CD4-positive, CD25-positive, alpha-beta regulatory T cell (primary cell): ENCODE measurements at places on chromosomes 4 and X.

DNA sequence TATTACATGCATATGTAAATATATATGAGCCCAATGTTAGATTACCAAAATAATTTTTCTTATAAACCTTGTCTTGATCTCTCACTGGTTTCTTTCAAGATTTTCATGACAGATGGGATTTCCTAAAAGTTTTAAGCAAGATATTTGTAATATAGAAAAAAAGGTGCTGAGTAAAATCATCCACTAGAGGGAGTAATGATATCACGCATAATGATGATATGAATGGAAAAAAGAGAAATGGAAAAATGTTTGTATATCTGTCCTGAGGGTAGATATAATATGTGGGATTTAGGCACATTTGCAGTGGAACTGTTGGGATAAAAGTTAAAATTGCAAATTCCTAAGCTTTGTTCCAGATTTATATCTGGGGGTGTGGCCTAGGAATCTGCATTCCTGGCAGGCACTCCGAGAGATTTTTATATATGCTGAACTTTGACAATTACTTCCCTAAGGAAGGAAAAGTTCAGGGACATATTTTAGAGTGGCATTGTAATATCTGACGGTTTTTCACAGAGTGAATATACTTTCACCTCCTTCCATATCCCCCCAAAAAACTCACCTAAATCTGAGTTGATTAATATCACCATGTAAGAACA lies 60.5 kb downstream of the TMA16 start:
- H3K4me1 ChIP-seq, result peaks cover 30% of the 10 kb centered on the region
- DNase-seq, result no peak
- H3K4me3 ChIP-seq, result no peak overlapping the region
- no peak overlapping the region for H3K27ac ChIP-seq
- no peaks in the 10 kb centered on the region for H3K27me3 ChIP-seq
- no peaks in the 10 kb centered on the region for H3K36me3 ChIP-seq

- H3K27ac ChIP-seq, result no peak overlapping the region
- H3K27me3 ChIP-seq, result no peaks in the 10 kb centered on the region
- H3K36me3 ChIP-seq, result no peaks in the 10 kb centered on the region
- no peak for DNase-seq
- no peak overlapping the region for H3K4me3 ChIP-seq
Measured at GRCh38 chrX:9518889-9519288, 54.0 kb downstream of the TBL1X start.

- no peak overlapping the region for H3K27ac ChIP-seq
- no peaks in the 10 kb centered on the region for H3K27me3 ChIP-seq
- no peak overlapping the region for H3K4me3 ChIP-seq
- H3K4me1 ChIP-seq, result no peaks in the 10 kb centered on the region
Measured at GRCh38 chr4:54961357-54961975, 163.9 kb downstream of the KDR start.

DNA sequence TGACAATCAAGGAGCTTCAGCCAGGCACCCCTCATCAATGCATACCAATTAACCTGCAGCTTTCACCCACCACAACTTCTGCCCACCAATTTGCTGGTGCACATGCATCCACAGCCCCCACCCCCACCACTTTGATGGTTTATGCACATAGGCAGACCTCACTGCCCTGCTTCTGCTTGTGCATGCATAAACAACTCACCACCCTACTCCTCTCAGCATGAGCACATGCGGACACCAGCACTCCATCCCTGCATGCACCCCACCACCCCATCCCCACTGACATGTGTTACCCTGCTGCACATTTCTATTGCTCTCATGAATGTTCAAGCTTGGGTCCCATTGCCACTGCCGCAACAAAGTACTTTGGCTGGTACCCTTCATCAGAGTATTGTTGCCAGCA lies 94.5 kb upstream of the GALNTL6 start:
- H3K4me3 ChIP-seq, result no peak overlapping the region
- no peaks in the 10 kb centered on the region for H3K27me3 ChIP-seq
- no peaks in the 10 kb centered on the region for H3K4me1 ChIP-seq
- H3K36me3 ChIP-seq, result no peaks in the 10 kb centered on the region
- DNase-seq, result no peak
- no peak overlapping the region for H3K27ac ChIP-seq

DNA sequence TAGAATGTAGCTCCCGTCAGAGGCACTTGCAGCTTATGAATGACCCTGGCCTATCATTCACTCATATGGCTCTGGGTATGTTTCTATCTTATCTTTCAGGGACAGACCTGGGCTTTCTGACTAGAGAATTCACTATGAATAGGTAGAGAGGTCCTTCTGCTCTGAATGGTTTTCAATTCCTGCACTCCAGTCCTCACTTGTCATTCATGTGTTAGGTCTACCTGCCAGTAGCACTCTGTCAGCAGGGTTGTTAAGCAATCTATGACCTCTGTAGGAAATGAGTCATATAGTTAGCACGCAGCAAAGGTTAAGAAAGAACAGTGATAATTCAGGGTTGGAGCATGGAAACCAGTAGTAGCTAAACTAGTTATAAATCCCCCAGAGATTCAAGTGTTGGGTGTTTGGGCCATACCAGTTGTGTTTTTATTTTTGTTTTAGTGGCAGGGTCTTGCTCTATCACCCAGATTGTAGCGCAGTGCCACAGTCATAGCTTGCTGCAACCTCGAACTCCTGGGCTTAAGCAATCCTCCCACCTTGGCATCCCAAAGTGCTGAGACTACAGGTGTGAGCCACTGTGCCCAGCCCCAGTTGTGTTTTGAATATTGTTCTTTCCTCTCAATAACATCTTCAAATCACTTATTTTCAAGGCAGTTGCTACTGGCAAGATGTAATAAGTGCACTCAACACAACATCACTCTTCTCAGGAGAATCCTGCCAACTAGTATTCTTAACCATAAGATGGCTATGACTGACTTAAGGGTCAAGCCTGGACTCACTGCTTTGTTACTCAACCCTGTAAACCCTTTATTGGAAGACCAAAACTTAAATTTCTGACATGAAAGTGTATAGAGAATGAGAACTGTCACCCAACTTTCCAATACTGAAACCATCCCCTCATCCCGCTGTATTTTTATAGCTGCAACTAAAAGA lies 25.1 kb downstream of the ARL13A start:
- H3K36me3 ChIP-seq, result peaks cover 3% of the 10 kb centered on the region
- no peaks in the 10 kb centered on the region for H3K4me1 ChIP-seq
- H3K27me3 ChIP-seq, result no peaks in the 10 kb centered on the region

DNA sequence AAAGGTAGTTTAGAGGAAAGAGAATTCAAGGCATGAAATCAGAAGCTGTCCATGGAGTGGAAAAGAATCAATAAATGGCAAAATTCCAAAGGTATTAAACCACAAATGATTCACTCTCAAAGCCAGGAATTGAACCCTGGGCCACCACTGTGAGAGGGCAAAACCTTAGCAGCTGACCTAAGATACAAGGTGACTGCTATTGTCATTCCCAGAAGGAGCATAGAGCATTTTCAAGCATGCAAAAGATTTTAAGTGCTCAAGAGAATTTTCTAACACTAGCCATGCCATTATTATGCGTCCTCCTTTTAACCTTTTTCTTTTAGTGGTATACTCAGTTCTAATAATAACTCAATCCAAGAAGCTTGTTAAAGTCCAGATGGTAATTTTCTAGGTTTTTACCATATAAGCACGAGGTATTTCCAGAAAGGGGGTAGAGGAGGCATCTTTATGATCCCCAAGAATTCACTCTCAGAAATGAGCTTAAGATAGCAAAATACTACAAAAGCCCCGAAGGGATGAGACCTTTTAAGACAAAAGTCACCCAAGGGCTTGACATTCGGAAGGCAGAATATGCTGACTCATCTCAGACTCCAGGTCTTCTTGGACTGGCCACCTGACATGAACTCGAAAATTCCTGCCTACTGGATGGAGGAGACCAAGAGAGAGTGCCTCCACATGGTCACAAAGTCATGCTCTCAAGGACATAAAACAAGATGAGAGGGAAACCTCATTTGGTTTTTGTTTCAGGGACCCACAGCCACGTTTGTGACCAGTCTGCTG lies 13.8 kb upstream of the PAGE5 start:
- H3K36me3 ChIP-seq, result no peaks in the 10 kb centered on the region
- H3K4me1 ChIP-seq, result no peaks in the 10 kb centered on the region
- no peaks in the 10 kb centered on the region for H3K27me3 ChIP-seq
- no peak for DNase-seq
- H3K4me3 ChIP-seq, result no peak overlapping the region

DNA sequence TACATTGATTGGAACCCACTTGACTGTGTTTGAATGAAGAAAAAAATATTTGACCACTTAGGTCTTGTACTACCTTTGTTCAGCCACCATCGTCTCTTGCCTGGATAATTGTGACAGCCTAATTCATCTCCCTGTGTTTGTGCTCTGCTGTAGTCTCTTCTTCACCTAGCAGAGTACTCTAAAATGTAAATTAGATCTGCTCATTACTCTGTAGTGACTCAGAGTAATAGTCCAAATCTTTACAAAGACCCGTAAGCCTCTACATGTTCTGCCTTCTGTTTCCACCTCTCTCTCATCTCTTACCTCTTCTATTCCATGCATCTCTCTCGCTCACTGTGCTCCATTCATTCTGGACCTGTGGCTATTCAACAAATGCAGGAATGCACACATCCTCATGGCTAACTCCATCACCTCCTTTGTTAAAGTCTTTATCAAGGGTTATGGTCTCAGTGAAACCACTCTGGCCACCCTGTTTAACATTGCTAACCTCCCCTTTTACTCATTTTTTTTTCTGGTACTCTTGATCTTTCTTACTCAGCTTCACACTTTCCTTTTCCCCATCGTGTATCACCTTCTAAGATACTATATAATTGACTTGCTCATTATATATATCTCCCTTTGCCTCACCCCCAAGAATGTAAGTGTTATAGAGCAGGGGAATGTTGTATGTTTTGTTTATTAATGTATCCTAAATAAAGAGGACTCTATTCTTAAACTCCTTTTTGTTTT lies 98.4 kb downstream of the STIM2 start:
- H3K4me3 ChIP-seq, result no peak overlapping the region
- H3K27ac ChIP-seq, result no peak overlapping the region
- H3K4me1 ChIP-seq, result peaks cover 10% of the 10 kb centered on the region
- H3K36me3 ChIP-seq, result peaks cover 4% of the 10 kb centered on the region
- no peak for DNase-seq

DNA sequence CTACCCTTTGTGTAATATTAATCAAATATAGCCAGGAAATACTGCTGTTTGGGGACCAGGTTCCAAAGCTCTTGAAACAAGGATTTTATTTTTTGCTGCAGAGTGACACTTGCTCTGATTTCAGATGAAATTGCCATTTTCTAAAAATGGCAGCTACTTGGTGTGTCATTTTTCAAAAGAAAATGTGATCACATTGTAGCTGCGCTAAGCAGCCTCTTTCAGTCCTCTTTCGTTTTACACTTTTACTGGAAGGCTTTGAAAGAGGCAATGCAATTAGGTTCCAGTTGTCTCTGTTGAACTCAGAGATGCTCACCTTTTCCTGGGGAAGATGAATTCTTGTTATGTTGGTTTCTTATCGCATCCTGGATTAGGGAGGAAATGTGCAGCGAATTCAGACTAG lies 85.1 kb downstream of the CT47B1 start:
- H3K4me1 ChIP-seq, result no peaks in the 10 kb centered on the region
- no peaks in the 10 kb centered on the region for H3K36me3 ChIP-seq
- no peak overlapping the region for H3K27ac ChIP-seq
- H3K4me3 ChIP-seq, result no peak overlapping the region
- H3K27me3 ChIP-seq, result peaks cover 2% of the 10 kb centered on the region
- no peak for DNase-seq

DNA sequence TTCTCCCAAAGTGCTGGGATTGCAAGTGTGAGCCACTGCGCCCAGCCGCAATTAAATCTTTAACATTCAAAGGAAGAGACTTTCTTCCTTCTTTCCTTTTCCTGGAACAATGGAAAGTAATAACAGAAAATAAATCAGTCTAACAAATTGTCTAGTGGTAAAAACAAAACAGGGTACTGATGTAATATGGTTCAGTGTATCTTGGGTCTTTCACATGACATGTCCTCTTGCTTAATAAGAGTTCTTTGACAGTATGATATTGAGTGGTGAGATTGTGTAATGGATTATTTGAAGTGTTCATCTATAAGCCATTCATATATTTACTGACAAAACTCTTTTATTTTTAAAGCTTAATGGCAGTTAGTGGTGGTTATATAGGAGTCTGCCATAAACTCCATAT lies 256.6 kb downstream of the SPRY1 start:
- H3K27ac ChIP-seq, result no peak overlapping the region
- no peak for DNase-seq
- no peaks in the 10 kb centered on the region for H3K36me3 ChIP-seq
- H3K4me1 ChIP-seq, result no peaks in the 10 kb centered on the region

- H3K27me3 ChIP-seq, result no peaks in the 10 kb centered on the region
- no peak overlapping the region for H3K27ac ChIP-seq
- no peaks in the 10 kb centered on the region for H3K36me3 ChIP-seq
Measured at GRCh38 chrX:15350329-15350996, 15.1 kb upstream of the PIGA start.

DNA sequence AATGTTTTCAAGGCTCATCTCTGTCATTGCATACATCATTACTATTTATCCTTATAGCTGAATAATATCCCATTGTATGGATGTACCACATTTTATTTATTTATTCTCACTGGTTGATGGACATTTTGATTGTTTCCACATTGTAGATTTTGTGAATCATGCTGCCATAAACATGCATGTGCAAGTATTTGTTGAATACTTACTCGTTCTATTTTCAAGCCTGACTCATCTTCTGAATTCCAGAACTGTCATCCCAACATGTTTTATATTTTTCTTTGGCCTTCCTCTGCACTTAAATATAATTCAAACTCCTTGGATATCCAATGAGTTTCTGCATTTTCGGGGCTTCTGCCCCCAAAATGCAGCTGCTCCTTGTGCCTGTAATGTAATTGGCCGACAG lies 77.6 kb downstream of the MXRA5 start:
- H3K27ac ChIP-seq, result no peak overlapping the region
- no peak overlapping the region for H3K4me3 ChIP-seq

DNA sequence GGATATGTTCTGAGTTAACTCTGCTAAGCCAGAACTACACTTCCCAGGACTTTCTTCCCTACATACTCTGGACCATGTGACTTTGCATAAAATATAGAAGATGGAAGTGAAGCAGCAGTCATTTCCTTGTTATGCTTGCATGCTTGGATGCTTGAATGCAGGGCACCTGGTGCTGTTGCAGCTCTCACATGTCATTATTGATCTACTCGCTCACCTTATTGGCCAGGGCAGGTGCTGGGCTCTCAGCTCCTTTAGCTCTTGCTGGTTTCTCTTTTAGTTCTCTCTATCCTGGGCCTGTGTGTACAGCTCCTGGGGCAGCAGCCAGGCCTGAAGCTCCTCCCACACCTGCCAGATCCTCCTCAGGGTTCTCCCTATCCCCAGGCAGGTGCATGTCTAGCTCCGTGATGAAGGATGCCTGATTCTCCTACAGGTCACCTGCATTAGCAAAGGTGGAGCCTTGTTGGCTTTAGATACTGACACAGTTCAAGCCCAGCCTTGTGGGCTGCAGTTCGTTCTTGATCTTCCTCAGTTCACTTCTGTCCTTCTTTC lies 53.3 kb downstream of the MED28 start:
- no peak overlapping the region for H3K4me3 ChIP-seq
- H3K27ac ChIP-seq, result no peak overlapping the region
- DNase-seq, result no peak
- peaks cover 9% of the 10 kb centered on the region for H3K27me3 ChIP-seq
- no peaks in the 10 kb centered on the region for H3K4me1 ChIP-seq

- H3K4me1 ChIP-seq, result no peaks in the 10 kb centered on the region
- no peaks in the 10 kb centered on the region for H3K27me3 ChIP-seq
- no peaks in the 10 kb centered on the region for H3K36me3 ChIP-seq
- no peak overlapping the region for H3K27ac ChIP-seq
- no peak overlapping the region for H3K4me3 ChIP-seq
- DNase-seq, result no peak
Measured at GRCh38 chrX:134538316-134538715, 78.4 kb downstream of the HPRT1 start.

GRCh38 chrX:100648458-100649417 lies 4.7 kb downstream of the SRPX2 start:
- no peaks in the 10 kb centered on the region for H3K27me3 ChIP-seq
- no peak overlapping the region for H3K27ac ChIP-seq
- no peaks in the 10 kb centered on the region for H3K4me1 ChIP-seq
- no peak for DNase-seq
- H3K36me3 ChIP-seq, result no peaks in the 10 kb centered on the region
